ENCODE measurements at places on chromosomes 5 and 9. TPM values are rescaled to one million over a fixed set of nuclear protein-coding genes. Genes with fewer than 3 reads are reported as not detected.

GRCh38 chr5:109739741-109740728 is 50.3 kb downstream of the MAN2A1 start:
- DNase-seq: no peak

The PRR16 gene
- total RNA-seq: not detected

- no peak for DNase-seq
Observed at GRCh38 chr5:35115920-35116319, 68.2 kb upstream of the AGXT2 start.

- no peak for DNase-seq
Observed at GRCh38 chr9:136902259-136902821, 16.0 kb downstream of the TRAF2 start.

The SPINK13 gene
- not detected for total RNA-seq

GRCh38 chr5:79517601-79518000 is 3.7 kb upstream of the HOMER1 start:
- DNase-seq: no peak

- no peak for DNase-seq
Observed at GRCh38 chr5:35799753-35800152, 56.9 kb upstream of the IL7R start.

GRCh38 chr5:72498284-72498683 is 8.9 kb downstream of the ZNF366 start:
- no peak for DNase-seq

The PLPPR1 gene
- total RNA-seq: 4.7 TPM

The FAM193B gene
- 96.3 TPM for total RNA-seq

The ECSCR gene
- total RNA-seq: not detected

DNA sequence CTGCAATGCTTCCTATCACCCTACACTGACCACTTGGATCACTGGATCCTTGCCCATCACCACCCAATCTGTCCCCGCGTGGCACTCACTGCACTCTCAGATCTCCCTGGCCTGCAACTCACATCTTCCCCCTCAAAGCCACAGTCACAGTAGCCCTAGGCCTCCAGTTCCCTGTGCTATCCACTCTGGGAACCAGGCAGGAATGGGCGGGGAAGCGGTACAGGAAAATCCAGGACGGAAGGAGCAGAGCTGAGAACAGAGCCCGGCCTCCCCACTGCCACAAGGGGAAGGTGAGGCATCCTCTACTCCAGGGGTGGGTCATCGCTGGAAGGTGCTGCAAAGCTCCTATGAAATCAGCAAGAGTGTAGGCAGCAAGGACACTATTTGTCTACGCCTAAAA is 102.6 kb downstream of the ESM1 start:
- no peak for DNase-seq

- DNase-seq: no peak
Observed at GRCh38 chr5:72494623-72495124, 12.5 kb downstream of the ZNF366 start.

DNA sequence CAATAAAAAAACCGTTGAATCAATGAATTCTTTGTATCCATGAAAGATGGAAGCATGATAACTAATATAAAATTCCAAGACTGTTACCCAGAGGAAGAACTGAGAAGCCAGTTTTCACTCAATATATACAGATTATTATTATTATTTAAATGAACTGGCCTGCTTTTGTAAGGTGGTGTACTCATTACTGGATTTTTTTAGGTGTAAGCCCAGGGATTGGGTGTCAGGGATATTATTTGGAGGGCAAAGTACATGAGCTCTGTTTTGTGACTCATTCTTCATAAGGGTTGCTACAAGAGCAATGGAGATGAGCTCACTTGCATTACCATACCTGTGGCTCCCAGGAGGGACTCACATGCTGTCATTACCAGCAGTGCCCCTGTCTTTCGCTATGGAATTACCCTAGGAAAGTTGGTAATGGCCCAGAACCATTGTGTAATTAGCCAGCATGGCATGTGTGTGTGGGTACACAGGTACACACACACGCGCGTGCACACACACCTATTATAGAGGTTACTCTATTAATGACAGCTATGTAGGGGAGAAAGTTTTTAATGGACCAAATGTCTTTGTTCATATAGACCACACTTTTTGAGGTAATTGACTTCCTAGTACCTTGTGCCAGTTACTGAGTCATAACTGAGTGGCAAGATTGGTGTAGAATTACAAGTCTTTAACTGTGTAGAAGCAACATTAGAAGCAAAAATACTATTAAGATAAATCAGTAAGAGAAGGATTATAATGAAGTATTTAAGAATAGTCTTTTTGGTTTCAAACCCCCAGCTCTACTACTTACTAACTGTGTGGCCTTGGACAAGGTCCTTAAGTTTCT is 143.4 kb downstream of the GDNF start:
- DNase-seq: no peak

GRCh38 chr5:76542887-76543690 is 80.1 kb downstream of the F2RL2 start:
- no peak for DNase-seq

- no peak for DNase-seq
Observed at GRCh38 chr5:43357878-43358281, 44.7 kb upstream of the HMGCS1 start.

The CATSPER3 gene
- total RNA-seq: 0.54 TPM

- no peak for DNase-seq
Observed at GRCh38 chr9:111040494-111040893, 2.2 kb upstream of the LPAR1 start.

The FBP2 gene
- not detected for total RNA-seq

DNA sequence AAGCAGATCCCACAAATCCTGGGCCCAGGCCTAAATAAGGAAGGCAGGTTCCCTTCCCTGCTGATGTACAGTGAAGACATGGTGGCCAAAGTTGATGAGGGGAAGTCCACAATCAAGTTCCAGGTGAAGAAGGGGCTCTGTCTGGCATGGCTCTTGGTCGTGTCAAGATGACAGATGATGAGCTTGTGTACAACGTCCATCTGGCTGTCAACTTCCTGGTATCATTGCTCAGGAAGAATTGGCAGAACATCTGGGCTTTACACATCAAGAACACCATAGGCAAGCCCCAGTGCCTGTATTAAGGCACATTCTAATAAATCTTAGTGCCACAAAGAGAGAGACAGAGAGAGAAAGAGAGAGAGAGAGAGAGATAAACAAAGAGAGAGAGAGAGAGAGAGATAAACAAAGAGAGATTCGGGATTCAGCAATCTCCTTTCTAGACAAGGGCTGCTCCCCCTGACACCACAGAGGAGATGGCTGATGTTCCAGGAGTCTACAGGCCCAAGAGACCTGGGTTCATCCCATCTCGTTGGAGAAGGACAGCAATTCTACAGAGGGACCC is 45.5 kb upstream of the HSPA9 start:
- no peak for DNase-seq

GRCh38 chr9:27589462-27589861 is 16.2 kb upstream of the C9orf72 start:
- no peak for DNase-seq

The IFNA21 gene
- total RNA-seq: not detected

The PCDHAC2 gene
- total RNA-seq: 1.8 TPM

Data from neural crest cell (in vitro differentiated cells).